ENCODE measurements at places on chromosomes 7 and 10.

- no peak for DNase-seq
Measured at GRCh38 chr10:48651293-48651692, 33.4 kb upstream of the WDFY4 start.

DNA sequence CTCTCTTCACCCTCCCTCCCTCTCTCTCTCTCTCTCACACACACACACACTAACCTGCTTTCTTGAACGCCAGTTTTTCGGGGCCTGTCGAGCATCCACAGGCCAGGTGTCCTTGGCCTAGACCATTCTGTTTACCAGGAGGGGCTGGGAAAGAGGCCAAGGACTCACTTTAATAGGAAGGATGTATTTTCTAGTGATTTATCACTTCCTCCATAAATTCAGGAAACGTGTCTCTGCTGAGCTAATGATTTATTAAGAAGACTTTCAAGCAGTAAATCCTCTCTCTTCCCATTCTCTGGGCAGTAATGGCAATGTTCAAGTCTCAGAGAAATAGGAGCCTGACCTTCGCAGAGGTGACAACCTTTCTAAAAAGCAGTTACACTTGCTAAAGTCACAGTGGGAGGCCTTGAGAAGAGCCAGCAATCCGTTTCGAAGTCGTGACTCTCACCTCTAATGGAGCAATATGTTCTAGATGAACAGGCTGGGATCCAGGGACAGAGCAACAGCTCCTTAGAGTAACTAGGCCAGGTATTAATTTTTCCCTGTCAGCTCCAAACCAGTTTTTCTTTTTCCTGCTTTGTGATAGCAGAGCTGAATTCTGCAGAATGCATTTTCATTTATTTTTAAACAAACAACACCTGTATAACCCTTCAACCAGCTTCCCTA is 1357.5 kb upstream of the SORCS1 start:
- no peak for DNase-seq

DNA sequence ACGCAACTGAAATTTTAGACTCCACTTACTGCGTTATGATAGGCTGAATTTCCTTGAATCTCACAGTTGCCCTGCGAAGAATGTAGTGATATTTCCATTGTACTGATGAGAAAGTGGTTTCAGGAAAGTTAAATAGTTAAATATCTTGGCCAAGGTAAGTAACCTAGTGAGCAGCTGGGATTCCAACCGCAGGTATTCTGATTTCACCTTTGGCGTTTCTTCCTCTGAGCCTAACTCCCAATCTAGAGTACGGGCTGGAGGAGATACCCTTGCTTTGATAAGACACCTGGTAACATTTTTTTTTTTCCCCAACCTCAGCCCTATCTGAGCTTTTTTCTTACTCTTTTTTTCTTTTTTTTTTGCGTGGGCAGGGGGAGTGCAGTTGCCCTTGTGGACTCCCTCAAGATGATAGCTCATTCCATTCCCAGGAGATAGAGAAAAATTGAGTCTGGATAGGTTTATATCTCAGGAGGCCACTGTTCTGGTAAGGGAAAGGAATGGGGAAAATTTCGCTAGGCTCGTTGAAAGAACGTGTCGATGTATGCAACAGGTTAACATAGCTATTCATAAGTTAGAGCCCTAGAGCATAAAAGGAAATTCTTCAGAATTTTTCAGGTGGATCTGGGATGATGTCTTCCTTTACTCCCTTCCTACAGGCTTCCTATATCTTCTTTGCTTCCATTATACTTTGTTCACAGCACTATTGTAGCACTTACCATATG is 3.1 kb upstream of the TAS2R38 start:
- no peak for DNase-seq

- no peak for DNase-seq
Measured at GRCh38 chr7:30166155-30166840, 31.5 kb downstream of the MTURN start.

- no peak for DNase-seq
Measured at GRCh38 chr10:58322072-58322834, 12.6 kb upstream of the UBE2D1 start.

DNA sequence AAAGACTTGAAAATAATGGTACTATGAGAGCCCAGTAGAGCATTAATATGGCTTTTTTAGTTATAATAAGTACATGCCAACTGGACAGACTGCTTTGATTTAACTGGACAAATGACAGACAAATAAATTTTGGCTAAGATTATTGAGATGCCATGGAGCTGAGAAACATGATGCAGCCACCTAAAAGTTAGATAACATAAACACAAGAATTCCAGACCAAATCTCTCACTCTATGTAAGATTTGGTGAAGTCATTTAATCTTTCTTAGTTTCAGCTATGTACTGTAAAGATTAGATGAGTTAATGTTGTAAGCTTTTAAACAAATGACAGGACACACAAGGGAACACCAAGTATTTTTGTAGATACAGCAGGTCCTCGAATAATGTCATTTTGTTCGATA is 118.2 kb downstream of the CACNA2D1 start:
- no peak for DNase-seq

DNA sequence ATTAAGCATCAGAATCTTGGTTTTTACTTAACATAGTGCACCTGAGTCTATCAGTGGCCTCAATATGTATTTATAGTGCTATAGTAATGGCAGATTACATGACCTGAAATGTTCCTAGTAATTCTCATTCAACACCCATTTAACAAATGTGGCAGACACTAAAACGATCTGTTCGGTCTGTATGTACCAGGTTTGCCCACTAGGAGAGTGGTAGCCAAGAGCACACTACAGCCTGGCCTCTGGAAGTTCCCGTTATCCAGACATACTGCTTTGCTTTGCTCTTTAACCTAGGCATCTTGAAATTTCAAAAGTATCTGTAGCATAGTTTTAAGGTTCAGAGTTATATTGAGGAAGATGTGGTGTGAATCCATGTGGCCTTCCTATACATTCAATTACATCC is 395.7 kb upstream of the NRG3 start:
- DNase-seq: no peak

DNA sequence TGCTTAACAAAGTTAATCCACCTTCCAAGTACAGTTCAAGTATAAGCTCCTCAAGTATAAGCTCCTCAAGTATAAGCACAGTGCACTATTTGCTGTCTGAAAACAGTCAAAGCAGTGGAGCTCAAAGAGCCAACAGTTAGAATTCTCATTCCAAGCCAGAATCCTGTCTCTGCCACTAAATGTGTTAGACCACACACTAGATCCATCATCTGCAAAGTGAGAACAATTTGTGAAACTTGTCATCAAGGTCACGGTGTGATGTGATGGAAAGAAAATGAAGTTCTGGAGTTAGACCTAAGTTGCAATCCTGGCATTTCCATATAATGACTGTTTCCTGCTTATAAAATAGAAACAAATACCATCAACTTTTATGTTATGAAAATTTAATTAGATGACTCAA is 602.5 kb downstream of the TNS3 start:
- no peak for DNase-seq

DNA sequence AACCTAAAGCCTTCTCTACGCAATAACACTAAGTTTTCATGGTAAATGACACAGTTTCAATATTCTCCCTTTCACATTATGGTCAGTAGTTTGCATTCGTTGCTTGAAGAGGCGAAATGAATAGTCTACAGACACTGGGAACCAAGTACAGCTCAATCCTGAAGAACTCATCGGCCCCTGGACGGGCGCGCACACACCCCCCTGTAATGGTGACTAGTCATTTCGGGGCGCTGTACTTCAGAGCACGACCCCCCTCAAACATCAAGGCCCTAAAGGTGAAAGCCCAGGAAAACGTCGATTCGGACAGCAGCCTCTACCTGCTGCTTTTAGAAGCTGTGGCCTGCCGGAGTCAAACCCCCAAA is 1.0 kb downstream of the NT5C2 start:
- no peak for DNase-seq

GRCh38 chr10:95536017-95536416 is 25.2 kb downstream of the SORBS1 start:
- no peak for DNase-seq
